ENCODE measurements at places on chromosomes 3 and 15. TPM values are rescaled to one million over a fixed set of nuclear protein-coding genes. Genes with fewer than 3 reads are reported as not detected.

The MYRIP gene
- polyA plus RNA-seq, result not detected

- H3K36me3 ChIP-seq, result no peaks in the 10 kb centered on the region
- H3K4me3 ChIP-seq, result no peak overlapping the region
Observed at GRCh38 chr3:143820466-143821221, 27.6 kb downstream of the SLC9A9 start.

The CFAP161 gene
- not detected for polyA plus RNA-seq

GRCh38 chr15:57657619-57658018, 48.9 kb upstream of the POLR2M start:
- no peaks in the 10 kb centered on the region for H3K27me3 ChIP-seq
- no peak for DNase-seq
- H3K36me3 ChIP-seq, result no peaks in the 10 kb centered on the region
- no peak overlapping the region for H3K4me3 ChIP-seq
- no peaks in the 10 kb centered on the region for H3K4me1 ChIP-seq

The BFSP2 gene
- polyA plus RNA-seq, result not detected

The CHRNA3 gene
- not detected for polyA plus RNA-seq

The SLC22A14 gene
- 0.08 TPM for polyA plus RNA-seq

- no peak overlapping the region for H3K4me3 ChIP-seq
- no peak overlapping the region for H3K27ac ChIP-seq
- H3K36me3 ChIP-seq, result no peaks in the 10 kb centered on the region
- DNase-seq, result no peak
Observed at GRCh38 chr15:100234158-100235029, 107.4 kb downstream of the ADAMTS17 start.

GRCh38 chr15:68786753-68787152, 33.9 kb downstream of the ANP32A start:
- no peak overlapping the region for H3K4me3 ChIP-seq
- DNase-seq, result no peak
- peaks cover 32% of the 10 kb centered on the region for H3K36me3 ChIP-seq
- no peak overlapping the region for H3K27ac ChIP-seq
- H3K27me3 ChIP-seq, result no peaks in the 10 kb centered on the region

The TOMM70 gene
- polyA plus RNA-seq, result 6.3 TPM

- no peaks in the 10 kb centered on the region for H3K36me3 ChIP-seq
- H3K4me3 ChIP-seq, result no peak overlapping the region
- no peak for DNase-seq
- H3K27ac ChIP-seq, result no peak overlapping the region
- no peaks in the 10 kb centered on the region for H3K4me1 ChIP-seq
Observed at GRCh38 chr15:57950381-57950946, 115.0 kb downstream of the ALDH1A2 start.

DNA sequence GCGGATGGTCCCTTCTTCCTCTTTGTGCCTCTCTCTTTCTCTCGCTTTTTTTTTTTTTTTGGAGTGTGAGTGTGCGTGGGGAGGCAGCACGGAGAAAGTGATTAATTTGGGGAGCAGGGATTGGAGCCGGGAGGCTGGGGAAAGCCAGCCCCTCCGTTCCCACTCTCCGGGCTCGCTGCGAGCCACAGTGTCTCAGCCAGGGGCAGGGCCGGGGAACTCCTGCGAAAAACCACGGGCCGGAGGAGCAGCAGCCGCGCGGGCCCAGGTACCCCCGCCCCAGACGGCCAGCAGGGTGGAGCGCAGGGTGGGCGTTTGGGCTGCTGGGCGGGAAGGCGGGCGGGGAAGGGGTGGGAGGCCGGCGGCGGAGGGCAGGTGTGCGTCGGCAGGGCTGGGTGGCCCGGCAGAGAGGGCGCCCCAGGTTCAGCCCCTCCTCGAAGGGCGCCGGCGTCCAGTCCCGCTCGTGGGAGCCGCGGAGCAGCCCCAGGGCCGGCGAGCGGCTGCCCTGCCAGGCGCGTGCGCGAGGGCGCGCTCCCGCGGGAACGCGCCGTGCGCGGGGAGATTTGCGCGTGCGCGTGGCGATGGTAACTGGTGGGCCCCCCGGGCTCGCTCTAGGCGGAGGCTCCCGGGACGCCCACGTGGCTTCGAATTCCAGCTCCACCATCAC, 1.4 kb downstream of the CHL1 start:
- H3K27me3 ChIP-seq, result peaks cover 45% of the 10 kb centered on the region
- no peak for DNase-seq
- no peaks in the 10 kb centered on the region for H3K36me3 ChIP-seq
- no peak overlapping the region for H3K27ac ChIP-seq
- H3K4me1 ChIP-seq, result no peaks in the 10 kb centered on the region
